ENCODE measurements at places on chromosomes 3 and 15. TPM values are rescaled to one million over a fixed set of nuclear protein-coding genes. Genes with fewer than 3 reads are reported as not detected.

Gene MUC4
- not detected for polyA plus RNA-seq

Gene SCG5
- 2.3 TPM for polyA plus RNA-seq

Gene GP5
- 0.01 TPM for polyA plus RNA-seq

Gene CCDC174
- polyA plus RNA-seq: 4.5 TPM

Gene ADAMTS9
- polyA plus RNA-seq: not detected

Gene LHFPL4
- 0.03 TPM for polyA plus RNA-seq

Gene RPN1
- polyA plus RNA-seq: 243 TPM

Gene CCDC39
- polyA plus RNA-seq: not detected

Gene GPR27
- polyA plus RNA-seq: not detected

Gene GPR15
- not detected for polyA plus RNA-seq

Gene TMA7
- 80.9 TPM for polyA plus RNA-seq

GRCh38 chr15:86062646-86063243 is 16.9 kb upstream of the AGBL1 start:
- DNase-seq: no peak

GRCh38 chr15:58585693-58586443 is 154.1 kb downstream of the LIPC start:
- DNase-seq: no peak

- DNase-seq: no peak
Measured at GRCh38 chr3:139441656-139442055, 34.7 kb downstream of the RBP2 start.

GRCh38 chr3:69145688-69146087 is 23.3 kb upstream of the LMOD3 start:
- DNase-seq: no peak

DNA sequence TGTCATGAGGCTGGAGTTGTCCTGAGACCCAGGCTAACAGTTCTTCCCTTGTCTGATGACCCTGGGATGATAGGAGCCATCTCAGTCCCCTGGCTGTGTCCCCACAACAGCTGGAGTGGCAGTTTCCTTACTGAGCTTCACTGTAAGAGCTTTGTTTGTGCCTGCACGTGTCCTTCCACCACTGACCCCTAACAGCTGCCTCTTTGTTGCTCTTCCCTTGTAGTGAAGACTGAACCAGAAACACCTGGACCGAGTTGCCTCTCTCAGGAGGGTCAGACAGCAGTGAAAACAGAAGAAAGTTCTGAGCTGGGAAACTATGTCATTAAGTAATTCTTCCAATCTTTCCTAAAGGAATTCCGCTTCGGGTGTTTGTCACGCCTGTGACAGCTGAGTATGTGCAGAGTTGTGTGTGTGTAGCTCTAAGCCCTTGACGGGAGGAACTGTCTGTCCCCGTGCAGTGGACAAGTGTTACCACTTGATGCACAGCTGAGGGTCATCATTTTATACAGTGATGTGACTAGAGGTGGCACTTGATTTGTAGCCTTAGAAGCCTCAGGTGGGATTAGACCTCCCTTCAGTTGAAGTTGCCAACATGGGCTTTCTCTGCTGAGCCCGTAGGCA is 25.0 kb downstream of the MAP6D1 start:
- DNase-seq: no peak

DNA sequence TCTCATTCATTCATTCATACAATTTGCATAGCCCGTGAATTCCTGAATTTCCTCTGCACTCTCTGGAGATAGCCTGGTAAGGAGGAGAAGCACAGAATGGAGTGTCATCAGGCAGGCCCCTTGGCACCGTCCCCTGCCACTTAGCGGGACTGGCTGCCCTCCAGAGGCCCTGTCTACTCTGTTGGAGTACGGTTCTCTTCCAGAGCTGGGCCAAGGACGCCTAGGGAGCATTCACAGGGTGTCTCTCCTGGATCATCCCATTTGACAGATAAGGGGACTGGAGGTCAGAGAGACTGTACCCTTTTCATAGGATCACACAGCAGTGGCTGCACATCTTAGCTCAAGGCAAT is 48.0 kb downstream of the PTH1R start:
- DNase-seq: no peak

DNA sequence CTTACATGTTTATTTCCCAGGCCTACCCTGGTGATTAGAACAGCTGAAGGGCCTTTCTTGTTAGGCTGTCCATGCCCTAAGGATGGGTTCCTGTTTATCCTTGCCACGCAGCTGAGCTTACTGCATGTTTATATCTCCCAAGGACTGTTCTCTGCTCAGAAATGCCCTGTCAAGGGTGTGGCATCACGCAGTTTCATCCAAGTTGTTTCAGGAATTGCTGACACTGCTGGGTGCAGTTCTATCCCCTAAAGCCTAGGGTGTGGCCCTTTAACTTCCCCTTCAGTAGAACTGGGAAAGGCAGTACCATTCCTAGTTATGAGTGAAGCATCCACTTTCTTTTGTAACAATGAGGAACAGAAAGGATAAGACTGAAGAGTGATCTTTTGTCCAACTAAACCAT is 5.0 kb downstream of the ELL3 start:
- DNase-seq: no peak

DNA sequence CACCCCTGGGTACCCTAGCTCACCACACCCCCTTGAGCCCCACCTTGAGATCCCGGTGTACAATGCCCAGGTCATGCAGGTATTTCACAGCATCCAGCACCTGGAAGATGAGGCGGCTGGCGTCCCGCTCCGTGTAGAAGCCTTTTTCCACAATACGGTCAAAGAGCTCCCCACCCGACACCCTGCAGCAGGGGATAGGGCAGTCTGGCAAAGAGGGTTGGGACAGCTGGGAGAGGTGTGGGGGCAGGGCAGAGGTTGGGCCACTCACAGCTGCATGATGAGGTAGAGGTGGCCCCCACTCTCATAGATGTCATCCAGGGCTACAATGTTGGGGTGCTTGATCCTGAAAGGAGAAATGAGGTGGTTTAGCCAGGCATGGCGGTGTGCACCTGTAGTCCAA is 6.9 kb downstream of the CAMK1 start:
- DNase-seq: no peak

DNA sequence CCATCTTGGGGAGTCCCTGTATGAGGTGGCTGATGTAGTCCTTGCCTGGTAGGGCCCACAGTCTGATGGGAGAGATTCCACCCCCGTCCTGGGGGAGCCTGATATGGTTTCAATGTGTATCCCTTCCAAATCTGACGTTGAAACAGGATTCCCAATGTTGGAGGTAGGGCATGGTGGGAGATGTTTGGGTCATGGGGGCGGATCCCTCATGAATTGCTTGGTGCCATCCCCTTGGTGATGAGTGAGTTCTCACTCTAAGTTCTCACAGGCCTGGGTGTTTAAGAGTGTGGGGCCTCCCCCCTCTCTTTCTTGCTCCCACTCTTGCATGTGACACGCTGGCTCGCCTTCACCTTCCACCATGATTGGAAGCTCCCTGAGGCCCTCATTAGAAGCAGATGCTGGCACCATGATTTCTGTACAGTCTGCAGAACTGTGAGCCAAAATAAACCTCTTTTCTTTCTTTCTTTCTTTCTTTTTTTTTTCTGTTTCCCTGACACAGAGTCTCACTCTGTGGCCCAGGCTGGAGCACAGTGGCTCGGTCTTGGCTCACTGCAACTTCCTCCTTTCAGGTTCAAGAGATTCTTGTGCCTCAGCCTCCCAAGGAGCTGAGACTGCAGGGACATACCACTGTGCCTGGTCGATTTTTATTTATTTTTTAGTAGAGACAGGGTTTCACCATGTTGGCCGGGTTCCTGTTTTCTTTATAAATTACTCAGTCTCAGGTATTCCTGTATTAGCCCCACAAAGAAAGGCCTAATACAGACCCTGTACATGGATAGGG is 28.6 kb downstream of the ITGA11 start:
- no peak for DNase-seq

DNA sequence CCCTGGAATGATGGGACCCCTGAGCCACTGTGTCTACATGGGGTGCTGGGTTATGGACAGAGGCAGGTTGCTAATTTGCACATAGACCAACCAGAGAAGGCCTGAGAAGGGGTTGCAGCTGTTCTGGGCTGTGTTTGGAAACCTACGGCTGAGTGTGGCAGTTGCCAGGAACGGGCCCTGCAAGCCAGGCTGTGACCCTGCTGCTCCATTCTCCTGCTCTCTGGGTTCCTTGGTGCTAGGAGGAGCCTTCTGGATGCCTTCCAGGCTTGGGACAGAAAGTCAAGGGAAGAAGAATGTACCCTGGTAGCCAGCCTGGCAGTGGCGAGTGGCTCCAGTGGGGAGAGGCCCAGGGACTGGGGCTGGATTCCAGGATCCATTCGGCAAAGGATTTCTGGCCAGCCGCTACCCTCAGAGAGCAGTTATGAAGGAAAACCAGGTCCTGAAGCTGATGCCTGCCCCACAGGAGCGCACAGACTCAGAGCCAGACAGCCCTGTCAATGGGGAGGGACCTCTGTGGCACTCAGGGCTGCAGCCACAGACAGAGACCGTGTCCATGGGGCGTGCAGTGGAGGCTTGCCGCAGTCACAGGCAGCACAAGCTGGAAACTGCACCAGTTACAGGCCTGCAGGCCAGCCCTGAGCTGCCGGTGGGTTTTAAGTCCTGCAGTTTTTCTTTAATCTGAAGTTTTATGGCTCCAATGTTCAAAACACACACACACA is 55.1 kb upstream of the ACAD9 start:
- DNase-seq: no peak

DNA sequence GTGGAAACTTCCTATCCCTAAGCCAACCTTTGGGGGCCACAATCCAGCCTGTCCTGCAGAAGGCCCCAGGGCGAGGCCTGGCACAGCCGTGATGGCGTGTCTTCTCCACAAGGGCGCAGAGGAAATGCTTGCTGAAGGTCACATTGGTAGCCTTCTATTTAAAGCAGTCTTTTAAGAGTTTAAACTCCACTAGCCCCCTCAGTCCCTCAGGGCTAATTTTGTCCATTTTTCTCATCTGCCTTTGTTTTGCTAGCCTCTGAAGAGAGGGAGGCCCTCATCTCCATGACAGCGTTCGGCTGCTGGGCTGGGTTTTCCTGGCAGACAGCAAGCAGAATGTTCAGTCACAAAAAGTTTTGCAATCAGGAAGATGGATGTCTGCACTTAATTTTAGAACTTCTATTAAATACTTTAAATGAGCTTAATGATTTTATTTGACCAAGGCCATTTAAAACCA is 40.8 kb downstream of the RARB start:
- DNase-seq: no peak

- no peak for DNase-seq
Measured at GRCh38 chr3:112133626-112134334, 732 bp upstream of the GCSAM start.

- peak; percentile 4 for DNase-seq
Measured at GRCh38 chr15:40695469-40695890, 506 bp downstream of the RAD51 start.

DNA sequence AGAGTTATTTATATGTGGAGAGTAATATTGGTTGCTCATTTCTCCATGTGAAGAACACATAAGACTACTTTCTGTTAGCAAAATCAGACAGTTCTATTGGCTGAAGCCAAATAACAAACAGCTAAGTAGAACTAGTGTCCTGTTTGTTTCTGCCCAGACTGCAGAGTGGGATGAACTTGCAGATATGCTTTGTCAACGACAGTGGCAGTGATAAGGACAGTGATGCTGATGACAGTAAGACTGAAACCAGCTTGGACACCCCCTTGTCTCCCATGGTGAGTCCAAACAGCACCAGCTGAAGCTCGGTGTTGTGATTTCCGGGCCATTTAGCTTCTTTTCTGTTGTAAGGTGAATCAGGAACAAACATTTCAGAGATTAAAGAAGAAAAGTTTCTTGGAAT is 102.6 kb upstream of the IL12A start:
- DNase-seq: no peak

GRCh38 chr15:66858423-66859207 is 156.6 kb downstream of the SMAD6 start:
- no peak for DNase-seq

GRCh38 chr3:16842272-16843270 is 42.2 kb upstream of the PLCL2 start:
- DNase-seq: no peak

DNA sequence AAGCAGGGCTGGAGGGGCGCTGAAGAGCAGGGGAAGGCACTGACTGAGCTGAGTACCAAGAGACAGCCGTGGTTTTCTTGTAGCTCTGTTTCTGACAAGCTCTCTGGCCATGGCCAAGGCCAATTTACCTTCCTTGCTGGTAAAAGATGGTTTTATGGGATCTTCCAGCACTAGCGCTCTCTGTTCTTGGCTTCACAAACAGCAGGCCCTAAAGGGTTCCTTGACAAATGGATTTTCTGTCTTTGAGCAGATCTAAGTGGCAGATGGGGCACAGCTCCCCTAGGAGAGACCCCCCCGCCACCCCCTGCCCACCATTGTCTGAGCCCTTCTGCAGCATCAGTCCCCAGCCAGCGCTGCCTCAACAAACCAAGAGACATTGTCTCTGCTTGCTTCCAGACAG is 66.6 kb downstream of the GAP43 start:
- no peak for DNase-seq

DNA sequence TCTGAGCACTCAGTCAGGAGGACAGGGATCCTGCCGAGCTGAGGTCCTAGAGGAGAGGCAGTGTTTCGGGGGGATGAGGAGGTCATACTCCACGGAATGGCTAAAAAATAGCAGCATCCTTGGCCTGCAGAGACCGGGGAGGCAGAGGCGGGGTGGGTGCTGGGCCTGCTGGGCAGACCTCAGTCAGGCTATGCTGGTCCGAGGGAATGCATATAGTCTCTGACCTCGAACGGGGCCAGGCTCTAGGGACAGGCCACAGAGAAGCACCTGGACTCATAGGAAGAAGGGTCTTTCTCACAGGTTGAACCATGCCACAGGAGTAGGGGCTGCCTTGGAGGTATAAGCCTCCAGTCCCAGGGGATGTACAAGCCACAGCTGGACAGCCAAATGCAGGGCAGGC is 14.0 kb upstream of the SKIC8 start:
- no peak for DNase-seq

DNA sequence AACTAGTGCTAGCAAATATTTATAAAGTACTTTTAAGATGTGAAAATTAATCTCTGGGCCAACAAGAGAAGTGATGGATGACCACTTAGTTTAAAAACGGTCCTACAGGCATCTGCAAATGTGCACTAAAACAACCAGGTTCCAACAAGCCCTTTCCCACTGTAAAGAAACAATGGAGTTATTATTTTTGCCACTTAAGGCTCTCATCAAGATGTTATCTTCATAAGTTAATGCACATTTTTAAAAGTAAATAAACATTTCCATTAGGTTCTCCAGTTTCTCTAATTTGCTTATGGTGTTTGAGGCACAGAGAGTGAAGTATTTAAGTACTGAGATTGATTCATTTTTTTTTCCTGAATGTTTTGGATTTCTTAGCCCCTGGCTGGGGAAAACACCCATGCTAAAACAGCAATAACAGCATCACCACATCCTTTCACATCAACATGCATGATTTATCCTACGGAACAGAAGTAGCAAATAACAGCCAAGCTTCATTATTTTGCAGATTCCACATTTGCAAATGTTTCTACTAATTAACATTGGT is 20.8 kb downstream of the ABI3BP start:
- DNase-seq: no peak

DNA sequence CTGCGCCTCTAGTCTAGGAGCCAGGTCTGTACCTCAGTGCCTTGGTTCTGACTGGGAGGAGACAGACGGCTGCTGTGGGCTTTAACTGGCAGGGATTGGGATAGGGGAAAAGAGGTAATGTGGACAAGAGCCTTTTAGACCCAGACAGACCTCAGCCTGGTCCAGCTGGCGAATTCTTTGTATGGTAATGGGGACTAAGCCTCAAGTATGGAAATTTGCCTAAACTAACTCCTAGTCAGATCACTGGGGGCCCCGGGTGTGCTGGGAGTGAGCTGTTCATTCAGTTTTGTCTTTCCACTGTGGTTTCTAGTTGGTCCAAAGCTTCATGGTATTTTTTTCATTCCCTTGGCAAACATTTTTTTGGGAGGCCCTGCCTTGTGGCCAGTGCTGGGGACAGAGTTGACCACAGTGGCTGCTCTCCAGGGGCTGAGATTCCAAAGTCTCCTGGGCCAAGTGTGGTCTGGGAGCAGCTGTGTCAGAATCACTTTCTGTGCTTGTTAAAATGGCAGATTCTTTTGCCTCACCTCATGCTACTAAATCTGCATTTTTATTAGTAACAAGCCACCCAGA is 261.4 kb upstream of the C2CD4B start:
- DNase-seq: peak; percentile 18

All from HepG2 (cell line).